ENCODE measurements at places on chromosomes 5 and 9. TPM values are rescaled to one million over a fixed set of nuclear protein-coding genes. Genes with fewer than 3 reads are reported as not detected.

DNA sequence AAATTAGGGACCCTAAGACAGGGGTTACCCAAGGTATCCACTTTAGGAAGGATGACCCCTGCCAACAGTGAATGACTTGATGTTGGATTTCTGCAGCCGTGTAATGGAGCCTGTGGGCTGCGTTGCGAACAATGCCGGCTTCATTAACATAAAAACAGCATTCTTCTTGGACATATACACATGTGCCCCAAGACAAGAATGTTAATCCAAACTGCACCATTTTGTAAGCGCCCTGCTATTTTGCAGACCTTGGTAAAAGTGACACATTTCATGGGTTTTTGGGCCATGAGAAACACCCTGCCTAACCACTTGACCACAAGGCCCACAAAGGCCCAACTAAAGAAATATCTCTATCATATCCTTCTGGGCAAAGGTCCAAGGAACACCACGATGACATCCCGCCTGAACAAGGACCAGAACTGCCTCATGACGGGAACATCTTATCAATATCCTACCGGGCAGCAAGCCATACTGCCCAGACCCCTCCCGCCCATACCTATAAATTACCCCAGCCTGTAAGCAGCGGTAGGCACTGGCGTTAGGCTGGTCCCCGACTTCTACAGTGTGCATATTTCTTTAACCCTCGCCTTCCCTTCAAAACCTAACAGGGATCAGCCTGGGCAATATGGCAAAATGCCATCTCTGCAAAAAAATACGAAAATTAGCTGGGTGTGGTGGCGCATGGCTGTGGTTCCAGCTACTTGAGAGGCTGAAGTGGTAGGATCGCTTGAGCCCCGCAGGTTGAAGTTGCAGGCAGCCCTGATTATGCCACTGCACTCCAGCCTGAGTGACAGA lies 9.7 kb upstream of the PDCD1LG2 start:
- no peak for DNase-seq

GRCh38 chr9:12775679-12776512 lies 1.1 kb downstream of the LURAP1L start:
- DNase-seq = peak; percentile 60

- no peak for DNase-seq
Measured at GRCh38 chr5:137587919-137588318, 88.8 kb upstream of the SPOCK1 start.

DNA sequence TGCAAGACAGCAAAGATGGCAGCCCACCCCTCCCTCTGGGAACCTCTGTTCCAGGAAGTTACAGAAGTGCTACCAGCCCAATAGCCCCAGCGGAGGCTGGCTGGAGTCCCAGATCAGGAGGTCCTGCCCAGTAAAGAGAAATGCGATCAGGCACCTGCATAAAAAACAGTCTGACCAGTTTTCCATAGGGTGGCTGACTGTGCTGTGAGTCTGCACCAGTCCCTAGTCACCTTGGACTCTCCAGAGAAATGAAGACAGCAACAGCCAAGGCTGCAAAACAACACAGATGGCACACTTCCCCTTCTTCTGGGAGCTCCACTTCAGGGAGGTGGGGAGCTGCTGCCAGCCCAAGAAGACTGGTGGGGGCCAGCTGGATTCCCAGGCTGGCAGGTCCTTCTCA lies 265.5 kb upstream of the PCSK5 start:
- DNase-seq = no peak

DNA sequence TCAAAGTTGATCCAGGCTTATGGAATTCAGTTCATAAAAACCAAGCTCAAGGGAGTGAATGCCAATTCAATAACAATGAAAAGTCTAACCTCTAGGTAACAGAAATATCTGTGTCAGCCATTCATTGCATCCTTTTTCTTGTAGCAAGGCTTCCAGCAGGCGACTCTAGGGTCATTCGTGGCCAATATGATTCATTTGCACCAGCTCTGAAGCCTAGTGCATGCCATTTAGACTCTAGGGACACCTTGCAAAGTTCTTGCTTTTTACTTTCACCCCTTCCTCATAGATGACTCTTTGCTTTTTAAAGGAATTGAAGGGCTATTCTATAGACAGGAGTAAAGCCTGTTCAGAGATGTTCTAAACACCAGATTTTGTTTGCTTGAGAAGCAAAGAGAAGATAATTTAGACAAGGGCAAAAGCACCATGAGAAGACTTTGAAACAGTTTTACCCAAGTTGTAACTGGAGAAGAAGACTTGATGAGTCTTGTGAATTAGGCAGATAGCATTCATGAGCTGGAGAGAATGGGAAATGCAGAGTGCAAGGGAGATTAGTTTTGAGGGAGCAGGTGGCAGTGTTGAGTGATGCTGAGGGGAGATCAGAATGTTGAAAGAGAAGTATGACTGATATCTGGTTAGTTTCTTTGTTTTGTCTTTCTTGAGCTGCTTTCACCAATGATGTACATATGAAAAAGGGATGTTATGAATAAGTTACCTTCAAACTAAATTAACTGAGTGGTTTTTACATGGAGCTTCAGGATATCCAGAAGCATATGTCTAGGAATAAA lies 94.5 kb downstream of the F2RL2 start:
- DNase-seq = no peak

- peak; percentile 16 for DNase-seq
Measured at GRCh38 chr5:99320436-99320835, 391.6 kb upstream of the CHD1 start.

GRCh38 chr5:180598797-180599589 lies 7.7 kb upstream of the SCGB3A1 start:
- no peak for DNase-seq

DNA sequence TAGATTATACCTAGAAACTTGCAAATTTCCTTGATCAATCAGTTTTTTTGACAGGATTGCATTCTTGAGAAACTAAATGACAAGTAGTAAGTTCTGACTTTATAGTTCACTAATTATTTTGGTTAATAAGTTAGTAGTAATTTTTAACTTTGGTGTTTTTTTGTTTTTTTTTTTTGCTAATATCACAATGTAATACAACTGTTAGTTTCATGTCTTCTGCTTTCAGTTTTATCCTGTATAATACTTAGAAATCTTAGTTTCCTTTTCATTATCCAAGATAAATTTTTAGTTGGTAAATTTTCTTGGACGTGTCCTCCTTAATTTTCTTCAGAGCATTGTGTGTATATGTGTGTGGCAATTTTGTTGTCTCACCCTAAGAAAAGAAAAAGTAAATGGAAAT lies 57.8 kb downstream of the CWC27 start:
- no peak for DNase-seq

- no peak for DNase-seq
Measured at GRCh38 chr9:14962193-14962882, 52.1 kb upstream of the FREM1 start.

- no peak for DNase-seq
Measured at GRCh38 chr5:33049842-33050241, 338.7 kb downstream of the NPR3 start.

DNA sequence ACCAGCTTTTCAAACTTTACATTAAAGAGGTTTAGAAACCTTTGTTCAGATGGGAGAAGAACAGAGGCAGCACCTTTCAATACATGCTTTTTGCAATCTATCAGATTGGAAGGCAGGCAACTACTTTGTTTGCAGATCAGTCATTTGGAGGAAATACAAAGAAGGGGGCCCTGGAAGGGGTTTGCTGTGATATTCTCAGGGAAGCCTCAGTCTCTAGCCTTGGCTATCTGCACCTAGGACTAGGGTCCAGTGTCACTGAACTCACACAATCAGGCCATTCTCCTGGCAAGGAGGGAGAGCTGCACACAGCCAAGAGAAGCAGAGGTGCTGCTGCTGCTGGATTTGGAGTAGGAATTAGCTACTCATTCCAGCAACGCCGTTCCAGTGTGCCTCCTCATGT lies 79.5 kb downstream of the CRB2 start:
- DNase-seq = no peak

GRCh38 chr5:101153526-101153925 lies 250.4 kb upstream of the ST8SIA4 start:
- DNase-seq = no peak

DNA sequence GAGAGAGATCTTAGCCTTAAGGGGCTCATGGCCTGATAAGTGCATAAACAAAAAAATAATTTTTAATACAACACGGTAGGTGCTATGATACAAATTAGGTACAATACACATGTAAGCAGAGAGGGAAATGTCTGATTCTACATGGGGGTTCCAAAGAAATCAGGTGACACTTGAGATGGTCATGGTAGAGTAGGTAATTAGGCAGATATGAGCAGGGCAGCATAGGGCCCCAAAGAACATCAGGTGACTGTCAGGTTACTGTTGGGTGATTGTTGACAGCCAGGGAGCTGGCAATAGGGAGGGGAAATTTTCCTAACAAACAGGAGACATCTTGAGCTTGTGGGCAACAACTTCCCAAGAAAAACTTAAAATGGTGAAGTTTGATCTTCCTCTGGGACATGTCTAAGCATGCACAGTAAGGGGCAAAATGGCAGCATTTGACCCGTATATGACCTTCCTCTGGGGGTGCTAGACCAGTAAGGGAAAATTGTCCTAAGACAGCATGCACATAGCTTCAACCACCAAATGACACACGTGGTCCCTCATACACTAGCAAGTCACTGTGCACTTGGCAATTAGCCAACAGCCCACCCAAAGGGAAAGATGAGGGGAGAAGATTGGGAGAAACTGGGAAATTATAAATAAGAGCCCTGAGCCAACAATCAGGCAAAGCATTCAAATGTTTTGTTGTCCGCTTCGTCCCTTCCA lies 37.3 kb upstream of the TENT4A start:
- DNase-seq = no peak

- DNase-seq = no peak
Measured at GRCh38 chr9:5784526-5785315, 48.2 kb downstream of the ERMP1 start.

- no peak for DNase-seq
Measured at GRCh38 chr9:89422151-89422975, 75.5 kb downstream of the SEMA4D start.

Gene ENHO
- 4.1 TPM for total RNA-seq

Gene RGS7BP
- total RNA-seq = 0.23 TPM

Gene TEX48
- total RNA-seq = not detected

Gene UGT3A2
- total RNA-seq = 7.2 TPM

Gene ENDOG
- 8.1 TPM for total RNA-seq

Gene ZMYND19
- total RNA-seq = 25.6 TPM

Gene SHB
- 18.5 TPM for total RNA-seq

Gene CDKN2AIPNL
- total RNA-seq = 26.2 TPM
